ENCODE measurements at places on chromosomes 11 and 22.

- DNase-seq: no peak
Observed at GRCh38 chr22:26891429-26891828, 234.0 kb downstream of the MIAT start.

GRCh38 chr11:70134490-70134889 lies 56.4 kb downstream of the ANO1 start:
- DNase-seq: no peak

DNA sequence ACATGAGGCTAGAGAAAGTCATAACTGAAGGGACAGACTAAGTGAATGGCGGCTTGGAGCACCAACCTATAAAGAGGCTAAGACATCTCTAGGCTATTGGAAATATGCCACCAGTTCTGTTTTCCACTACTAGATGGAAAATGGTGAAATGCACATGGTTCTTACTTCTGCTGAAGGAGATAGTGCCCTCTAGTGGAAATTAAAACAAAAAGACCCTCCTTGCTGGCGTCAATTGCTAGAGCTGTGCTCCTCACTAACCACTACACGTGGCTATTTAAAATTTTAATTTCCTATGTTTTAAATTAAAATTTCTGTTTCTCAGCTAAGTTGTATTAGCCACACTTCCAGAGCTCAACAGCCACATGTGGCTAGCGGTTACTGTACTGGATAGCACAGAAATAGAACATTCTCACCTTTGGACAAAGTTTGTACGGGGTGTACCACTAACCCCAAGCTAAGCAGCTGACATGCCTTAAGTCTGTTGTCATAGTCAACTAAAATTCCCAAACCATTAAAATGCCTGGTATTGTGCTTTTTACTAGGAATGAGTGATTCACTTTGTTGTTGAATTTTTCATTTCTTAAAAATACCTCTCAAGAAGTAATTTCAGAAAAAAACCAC lies 34.1 kb upstream of the CALCA start:
- DNase-seq: no peak

GRCh38 chr11:75667831-75668450 lies 897 bp downstream of the MAP6 start:
- DNase-seq: no peak

GRCh38 chr11:134524201-134524600 lies 112.2 kb upstream of the B3GAT1 start:
- peak; percentile 21 for DNase-seq

DNA sequence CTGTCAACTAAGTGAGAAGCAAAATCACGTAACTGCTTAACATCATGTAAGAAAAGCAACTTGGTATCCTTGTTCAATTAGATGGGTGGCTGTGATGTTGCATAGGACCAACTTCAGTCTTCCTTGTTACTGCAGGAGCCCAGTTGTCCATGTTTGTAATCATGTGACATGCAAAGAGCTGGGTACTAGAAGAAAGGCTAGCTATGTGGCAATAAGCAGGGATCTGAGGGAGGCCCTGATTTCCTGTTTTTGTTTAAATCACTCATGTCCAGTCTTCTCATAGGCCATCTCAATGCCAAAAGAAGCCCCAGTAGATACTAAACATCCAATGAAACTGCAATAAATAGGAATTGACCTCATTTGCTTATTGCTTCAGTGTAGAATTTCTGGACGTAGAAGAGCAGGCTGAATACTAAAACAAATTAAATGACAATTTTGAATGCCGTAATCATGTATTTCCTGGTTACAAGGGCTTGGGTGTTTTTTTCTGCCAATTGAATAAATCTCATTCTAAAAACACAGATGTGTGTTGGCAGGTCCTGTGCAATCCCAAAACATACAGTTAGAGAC lies 140.8 kb upstream of the ARHGAP20 start:
- no peak for DNase-seq

DNA sequence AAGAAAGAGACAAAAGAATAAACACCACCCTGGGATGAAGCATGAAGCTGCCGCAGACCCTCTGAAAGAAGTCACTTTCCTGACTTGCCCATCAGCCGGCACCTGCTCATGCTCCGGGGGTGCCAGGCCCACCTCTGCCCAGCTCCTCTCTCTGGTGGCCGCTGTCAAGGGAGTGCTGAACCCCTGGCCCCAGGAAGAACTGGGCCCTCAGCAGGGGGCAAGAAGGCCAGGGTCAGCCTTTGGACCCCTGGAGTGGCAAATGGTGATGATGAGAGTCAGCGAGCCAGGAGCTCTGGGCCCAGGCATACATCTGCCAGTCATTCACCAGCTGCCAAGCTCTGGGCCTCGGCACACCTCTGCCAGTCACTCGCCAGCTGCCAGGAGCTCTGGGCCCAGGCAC lies 17.4 kb downstream of the TTLL8 start:
- peak; percentile 53 for DNase-seq

DNA sequence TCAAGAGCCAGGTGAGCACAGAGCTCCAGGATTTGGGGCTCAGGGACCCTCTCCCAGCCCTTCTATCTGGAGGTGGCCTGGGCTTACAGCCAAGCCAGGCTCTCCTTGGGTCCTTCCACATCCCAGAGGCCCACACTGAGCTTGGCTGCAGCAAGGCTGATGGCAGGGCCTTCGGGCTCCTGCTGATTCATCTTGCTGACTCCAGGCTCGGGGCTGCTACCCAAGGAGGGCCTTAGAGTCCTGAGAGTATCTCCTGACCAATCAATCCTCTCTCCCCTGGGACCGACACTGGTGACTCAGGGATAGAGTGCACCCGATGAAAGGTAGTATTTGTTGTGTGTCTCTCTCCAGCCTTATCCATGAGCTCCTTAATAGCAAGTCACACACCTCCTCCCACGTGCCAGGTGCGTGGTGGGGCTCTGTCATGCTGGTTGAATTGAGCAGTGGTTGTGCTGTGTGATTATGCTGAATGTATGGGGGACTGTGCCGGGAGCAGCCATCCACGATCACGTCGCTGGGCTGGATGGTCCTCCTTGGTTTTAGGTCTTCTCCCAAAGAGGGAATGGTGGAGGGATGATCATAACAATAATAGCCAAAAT lies 62.3 kb downstream of the GRIK4 start:
- DNase-seq: peak; percentile 52

- no peak for DNase-seq
Observed at GRCh38 chr11:129018991-129019390, 76.3 kb upstream of the TP53AIP1 start.

DNA sequence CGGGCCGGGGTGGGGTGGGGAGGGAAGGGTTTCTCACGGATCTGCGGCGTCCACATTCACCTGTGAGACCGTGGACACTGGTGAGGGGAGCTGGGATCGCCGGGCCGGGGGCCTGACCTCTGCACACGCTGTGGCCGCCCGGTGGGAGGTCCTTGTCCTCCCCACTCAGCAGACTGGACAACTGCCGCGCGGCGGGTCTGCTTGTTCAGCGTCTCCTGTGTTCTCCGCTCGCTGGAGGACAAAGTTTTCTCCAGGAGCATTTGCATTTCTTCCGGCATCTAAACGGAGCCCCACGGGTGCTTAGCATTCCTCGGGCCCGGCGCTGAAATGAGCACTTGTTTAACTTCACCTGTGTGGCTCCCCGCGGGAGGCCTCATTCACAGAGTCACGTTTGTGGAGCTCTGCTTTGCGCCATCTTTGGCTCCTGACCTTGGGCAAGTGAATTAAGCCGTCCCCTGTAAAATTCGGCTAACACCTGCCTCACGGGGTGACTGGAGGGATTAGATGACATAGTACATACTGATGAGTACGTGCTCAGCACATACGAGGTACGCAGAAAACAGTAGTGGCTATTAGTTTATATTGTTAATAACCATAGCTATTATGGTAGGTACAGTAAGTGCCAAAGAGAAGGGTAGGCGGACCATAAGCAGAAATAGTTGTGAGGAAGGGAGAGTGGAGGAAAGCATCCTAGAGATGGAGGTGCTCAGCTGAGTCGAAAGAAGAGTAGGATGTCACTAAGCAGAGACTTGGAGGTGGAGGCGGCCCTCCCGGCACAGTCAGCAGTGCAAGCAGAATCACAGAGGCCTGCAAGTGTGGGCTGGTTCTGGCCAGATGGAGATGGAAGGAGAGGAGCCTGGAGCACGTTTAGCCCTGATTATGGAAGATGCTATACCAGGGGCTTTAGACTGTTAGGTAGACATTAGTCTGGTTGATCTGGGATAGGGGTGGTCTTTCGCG lies 885 bp downstream of the TRMU start:
- DNase-seq: peak; percentile 83

DNA sequence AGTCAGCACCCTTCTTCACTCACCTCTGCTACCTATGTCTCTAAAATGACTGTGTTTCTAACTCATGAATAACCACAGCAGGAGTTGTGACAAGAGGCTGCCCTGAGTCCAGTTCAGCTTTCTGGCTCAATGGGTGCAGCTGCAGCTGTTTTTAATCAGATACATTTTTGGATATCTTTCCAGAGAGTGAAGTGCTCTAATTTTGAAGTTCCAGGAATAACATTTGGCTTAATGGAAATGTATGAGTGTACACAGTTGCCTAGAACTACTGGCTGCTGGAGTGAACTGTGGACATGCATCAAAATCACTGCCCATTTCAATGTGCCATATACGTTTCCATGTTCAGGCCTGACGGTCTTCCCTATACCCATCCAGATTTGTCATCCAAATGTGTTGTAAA lies 769.5 kb upstream of the ANO3 start:
- DNase-seq: no peak

DNA sequence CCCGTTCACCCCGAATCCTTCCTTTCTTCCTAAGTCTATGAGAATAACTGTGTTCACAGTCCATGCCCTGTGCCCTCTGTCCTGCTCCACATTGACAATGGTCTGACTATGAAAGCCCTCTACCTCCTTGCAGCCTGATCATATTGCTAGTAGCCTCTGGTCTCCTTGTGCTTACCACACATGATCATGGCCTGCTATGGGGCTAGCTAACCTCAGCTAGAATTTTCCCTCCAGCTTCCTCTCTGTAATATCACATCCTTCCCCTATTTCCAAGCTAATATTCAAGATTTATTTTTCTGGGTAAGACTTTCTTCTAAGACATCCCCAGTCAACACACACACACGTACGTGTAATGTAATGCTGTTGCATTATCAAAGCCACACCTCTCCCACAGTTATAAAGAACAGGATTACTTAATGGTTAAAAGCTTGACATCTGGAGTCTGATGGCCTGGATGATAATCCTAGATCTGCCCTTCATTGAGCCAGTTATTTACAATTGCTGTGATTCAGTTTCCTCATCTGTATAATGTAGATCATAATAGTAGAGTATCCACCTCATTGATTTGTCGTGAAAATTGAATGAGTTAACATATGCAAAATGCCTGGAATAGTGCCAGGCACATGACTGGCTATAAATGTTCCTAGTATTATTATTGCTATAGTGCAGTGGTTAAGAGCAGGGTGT lies 214.4 kb upstream of the BLID start:
- no peak for DNase-seq

- DNase-seq: no peak
Observed at GRCh38 chr11:62976109-62976508, 8.7 kb downstream of the SLC22A6 start.

DNA sequence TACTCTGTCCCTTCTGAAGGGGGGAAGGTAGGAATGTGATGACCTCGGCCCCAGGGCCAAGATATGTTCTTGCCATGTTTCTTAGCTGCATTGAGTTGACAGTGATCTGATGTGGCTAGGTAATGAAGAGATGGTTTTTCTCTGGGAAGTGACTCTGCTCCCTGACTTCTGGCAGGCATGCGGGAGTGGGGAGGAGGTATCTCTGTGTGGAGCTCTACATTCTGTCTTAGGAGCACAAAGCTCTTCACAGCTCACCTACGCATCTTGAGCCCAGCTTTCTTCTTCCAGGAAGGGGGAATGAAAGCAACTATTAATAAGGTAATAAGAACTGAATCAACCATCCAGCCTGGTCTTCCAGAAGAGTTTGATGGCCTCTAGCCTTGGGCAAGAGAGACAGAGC lies 241.0 kb downstream of the ST3GAL4 start:
- no peak for DNase-seq

GRCh38 chr11:134578807-134579723 lies 167.0 kb upstream of the B3GAT1 start:
- no peak for DNase-seq

DNA sequence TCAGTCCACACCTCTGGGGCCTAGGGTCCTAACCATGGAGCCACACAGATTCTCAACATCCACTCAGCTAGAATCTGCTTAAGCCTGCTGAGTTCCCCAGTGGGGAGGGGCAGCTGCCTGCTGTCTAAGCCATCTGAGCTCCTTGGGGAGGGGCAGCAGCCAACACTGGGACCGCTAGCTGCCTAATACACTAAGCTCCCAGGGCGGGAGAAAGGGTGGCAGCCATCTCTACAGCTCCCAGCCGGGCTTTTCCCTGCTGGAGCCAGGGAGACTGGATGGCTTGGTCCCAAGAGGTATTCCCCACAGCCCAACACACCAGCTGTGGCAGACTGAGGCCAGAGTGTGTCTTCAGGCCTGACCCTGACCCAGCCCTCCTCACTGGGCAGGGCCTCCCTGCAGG lies 217.3 kb upstream of the TMEM45B start:
- no peak for DNase-seq

GRCh38 chr11:134132808-134133207 lies 63.9 kb downstream of the JAM3 start:
- no peak for DNase-seq

GRCh38 chr11:94199136-94200130 lies 70.8 kb downstream of the PANX1 start:
- DNase-seq: no peak

- DNase-seq: no peak
Observed at GRCh38 chr11:32002311-32002710, 88.6 kb upstream of the RCN1 start.

- DNase-seq: no peak
Observed at GRCh38 chr11:131865860-131866259, 495.4 kb downstream of the NTM start.

DNA sequence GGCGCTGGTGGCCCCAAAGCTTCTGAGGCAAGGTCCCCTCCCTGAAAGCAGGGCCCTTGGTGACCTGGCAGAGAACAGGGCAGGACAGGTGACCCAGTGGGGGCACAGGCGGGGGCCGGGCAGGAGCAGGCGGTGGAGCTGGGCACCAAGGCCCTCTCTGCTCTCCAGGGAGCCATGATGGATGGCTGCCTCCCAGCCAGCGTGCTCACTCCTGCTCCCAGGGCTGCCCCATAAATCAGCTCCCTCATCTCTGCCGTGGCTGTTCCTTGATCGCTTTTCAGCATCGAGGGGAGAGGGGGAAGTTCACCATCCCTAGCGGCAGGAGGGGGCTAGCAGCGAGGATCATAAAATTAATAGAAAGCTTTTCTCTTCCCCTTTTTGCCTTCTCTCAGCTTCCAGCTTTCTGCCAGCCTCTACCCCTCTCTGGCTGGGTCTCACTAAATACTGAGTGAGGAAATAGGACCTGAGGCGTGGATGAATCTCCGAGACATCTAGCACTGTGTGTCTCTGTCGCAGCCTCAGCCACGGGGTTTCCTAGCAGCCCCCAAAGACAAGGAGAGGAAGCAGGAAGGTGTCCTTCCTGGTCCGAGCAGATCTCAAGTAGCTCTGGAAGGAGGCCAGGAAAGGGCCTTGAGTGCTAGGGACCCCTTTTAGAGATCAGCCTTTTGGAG lies 22.2 kb upstream of the ELFN2 start:
- no peak for DNase-seq

GRCh38 chr11:30143098-30143705 lies 87.6 kb upstream of the FSHB start:
- DNase-seq: no peak

GRCh38 chr11:15148169-15148568 lies 33.4 kb downstream of the INSC start:
- no peak for DNase-seq

Measured in spleen (tissue), 13 donors.